NCI-H460 (cell line): ENCODE measurements at places on chromosomes 2 and 18. TPM values are rescaled to one million over a fixed set of nuclear protein-coding genes. Genes with fewer than 3 reads are reported as not detected.

Gene PSME4
- 40.5 and 41.8 TPM in 2 replicates for total RNA-seq

Gene CTAGE1
- total RNA-seq, result not detected in 2 replicates

Gene UGT1A4
- 0.20 TPM in 1 of 2 replicates, not detected in the other for total RNA-seq

Gene EFR3B
- 6.9 and 7.0 TPM in 2 replicates for total RNA-seq

Gene ALPP
- not detected in 2 replicates for total RNA-seq

Gene GULP1
- total RNA-seq, result 73.7 and 77.5 TPM in 2 replicates

Gene SPAG16
- 19.5 and 27.3 TPM in 2 replicates for total RNA-seq

Gene SLC11A1
- 0.32 and 1.2 TPM in 2 replicates for total RNA-seq

Gene WIPF1
- total RNA-seq, result 2.3 and 3.2 TPM in 2 replicates

Gene PDE1A
- 41.1 and 42.5 TPM in 2 replicates for total RNA-seq

Gene FOXD4L1
- total RNA-seq, result 0.25 TPM in 1 of 2 replicates, not detected in the other

Gene MAPRE2
- 10.5 and 12.0 TPM in 2 replicates for total RNA-seq

Gene ONECUT2
- total RNA-seq, result 0.17 and 0.22 TPM in 2 replicates

Gene POTEJ
- total RNA-seq, result not detected in 2 replicates

Gene SIX2
- 0.15 TPM in 1 of 2 replicates, not detected in the other for total RNA-seq

Gene SRD5A2
- 0.05 TPM in 1 of 2 replicates, not detected in the other for total RNA-seq

Gene TXNL4A
- total RNA-seq, result 118 and 127 TPM in 2 replicates

Gene CRYGC
- total RNA-seq, result not detected in 2 replicates

Gene PARD3B
- 5.8 and 13.8 TPM in 2 replicates for total RNA-seq

Gene CFC1
- total RNA-seq, result not detected in 2 replicates

Gene STPG4
- total RNA-seq, result 0.32 TPM in 1 of 2 replicates, not detected in the other

Gene CAPN13
- total RNA-seq, result not detected in 2 replicates

Gene SLC5A7
- total RNA-seq, result not detected in 2 replicates
